Bronchial epithelial cell (primary cell): ENCODE measurements at places on chromosomes 16 and 17. TPM values are rescaled to one million over a fixed set of nuclear protein-coding genes. Genes with fewer than 3 reads are reported as not detected.

GRCh38 chr17:76357597-76358158 is 4.0 kb upstream of the PRPSAP1 start:
- no peak for DNase-seq

- DNase-seq, result no peak
Measured at GRCh38 chr16:48531011-48531962, 78.7 kb downstream of the N4BP1 start.

GRCh38 chr16:1874854-1875253 is 2.9 kb upstream of the MEIOB start:
- no peak for DNase-seq

GRCh38 chr17:7836596-7837407 is 2.8 kb downstream of the KDM6B start:
- peak; percentile 59 for DNase-seq

DNA sequence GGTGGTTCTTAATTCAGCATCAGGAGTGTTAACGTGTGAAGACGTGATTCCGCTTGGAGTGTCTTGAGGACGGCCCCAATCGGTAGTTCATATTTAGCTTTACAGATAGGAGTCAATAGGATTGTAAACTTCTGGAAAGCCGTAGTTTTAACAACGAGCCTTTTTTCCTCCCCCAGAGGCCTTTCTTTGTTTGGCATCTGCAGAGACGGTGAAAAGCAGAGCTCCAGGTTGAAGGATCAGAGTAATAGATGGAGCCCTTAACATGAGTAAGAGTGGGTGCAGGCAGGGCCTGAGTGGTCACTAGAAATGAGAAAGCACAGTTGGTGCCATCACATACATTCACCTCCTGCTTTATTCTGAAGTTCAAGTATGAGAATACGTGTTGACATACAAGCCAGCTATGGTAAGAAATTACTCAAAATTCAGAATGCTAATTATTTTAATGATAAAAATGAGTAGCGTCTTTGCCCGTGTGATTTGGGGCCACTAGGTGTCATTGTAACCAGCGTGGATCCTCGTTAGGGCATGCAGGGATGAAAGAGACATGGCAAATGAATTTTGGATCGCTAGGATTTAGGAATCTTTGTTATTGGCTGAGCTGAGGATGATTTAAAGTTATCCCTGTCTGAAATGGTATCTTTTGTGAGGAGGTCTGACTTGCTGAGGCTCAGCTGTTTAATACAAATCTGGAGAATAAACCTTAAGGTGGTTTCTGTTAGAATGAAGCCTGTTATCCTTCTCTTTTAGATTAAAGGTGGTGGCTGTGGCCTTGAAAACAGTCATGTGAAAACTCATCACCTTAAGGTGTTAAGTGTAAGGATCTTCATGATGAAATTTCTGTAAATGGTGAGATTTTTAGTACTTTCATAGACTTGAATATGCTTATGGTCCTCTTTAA is 18.6 kb downstream of the PRCD start:
- no peak for DNase-seq

DNA sequence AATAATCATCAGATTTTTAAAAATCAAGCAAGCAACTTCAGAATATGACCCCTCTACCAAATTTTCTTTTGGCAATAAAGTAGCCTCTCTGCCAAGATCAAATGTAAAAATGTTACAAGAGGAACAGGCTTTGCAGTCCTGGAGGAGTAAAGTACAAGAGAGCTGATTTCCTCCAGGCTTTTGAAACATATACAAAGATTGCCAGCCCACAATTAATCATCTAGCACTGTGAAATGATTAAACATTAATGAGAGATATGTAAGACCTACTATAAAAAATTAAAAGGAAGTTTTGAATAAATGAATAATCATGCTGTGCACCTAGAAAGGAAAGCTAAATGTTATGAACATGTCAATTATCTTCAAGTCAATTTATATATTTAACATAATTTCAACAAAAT is 26.3 kb downstream of the TXNDC11 start:
- DNase-seq, result no peak

TLCD2 gene
- 4.5 and 19.1 TPM in 2 replicates for total RNA-seq

GRCh38 chr16:67544329-67544841 is 15.8 kb downstream of the RIPOR1 start:
- peak; percentile 50 for DNase-seq

KRTAP4-4 gene
- not detected in 2 replicates for total RNA-seq

- peak; percentile 25 for DNase-seq
Measured at GRCh38 chr16:89067677-89068443, 25.8 kb upstream of the ACSF3 start.

GRCh38 chr17:60230358-60230757 is 80.6 kb downstream of the CA4 start:
- no peak for DNase-seq

- no peak for DNase-seq
Measured at GRCh38 chr17:17963066-17963465, 9.1 kb downstream of the TOM1L2 start.

ARL5C gene
- not detected in 2 replicates for total RNA-seq

GRCh38 chr17:49407981-49408501 is 6.6 kb downstream of the PHB1 start:
- peak; percentile 62 for DNase-seq

CENPV gene
- 5.1 and 17.4 TPM in 2 replicates for total RNA-seq

GRCh38 chr16:85152414-85153030 is 40.2 kb upstream of the CIBAR2 start:
- DNase-seq, result peak; percentile 63

DNA sequence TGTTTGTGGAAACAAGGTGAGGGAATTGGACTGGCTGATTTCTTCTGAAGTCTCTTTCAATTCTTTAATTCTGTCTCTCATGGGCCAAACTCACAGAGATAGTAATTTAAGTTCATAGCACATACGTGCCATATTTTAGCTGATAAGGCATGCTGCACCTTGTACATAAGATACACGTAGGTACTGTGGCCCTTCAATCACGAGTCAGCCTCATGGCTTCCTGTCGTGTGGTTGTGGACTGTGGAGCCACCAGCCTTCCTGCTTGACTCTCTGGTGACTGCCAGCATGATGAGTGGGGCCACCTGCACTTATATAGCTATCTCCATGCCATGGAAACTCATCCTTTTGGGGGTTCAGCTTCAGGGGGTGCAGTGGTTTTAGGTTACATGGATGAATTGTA is 25.1 kb downstream of the KSR1 start:
- DNase-seq, result no peak

GRCh38 chr16:12173121-12173520 is 196.6 kb downstream of the SNX29 start:
- no peak for DNase-seq

GRCh38 chr16:73202161-73202729 is 154.3 kb upstream of the ZFHX3 start:
- DNase-seq, result no peak

- DNase-seq, result no peak
Measured at GRCh38 chr17:75001915-75002843, 10.3 kb upstream of the MRPL58 start.

GRCh38 chr17:60959011-60959410 is 281.4 kb downstream of the BCAS3 start:
- DNase-seq, result no peak

MT1E gene
- 60.8 and 90.5 TPM in 2 replicates for total RNA-seq

KCNH6 gene
- not detected in 2 replicates for total RNA-seq

DNA sequence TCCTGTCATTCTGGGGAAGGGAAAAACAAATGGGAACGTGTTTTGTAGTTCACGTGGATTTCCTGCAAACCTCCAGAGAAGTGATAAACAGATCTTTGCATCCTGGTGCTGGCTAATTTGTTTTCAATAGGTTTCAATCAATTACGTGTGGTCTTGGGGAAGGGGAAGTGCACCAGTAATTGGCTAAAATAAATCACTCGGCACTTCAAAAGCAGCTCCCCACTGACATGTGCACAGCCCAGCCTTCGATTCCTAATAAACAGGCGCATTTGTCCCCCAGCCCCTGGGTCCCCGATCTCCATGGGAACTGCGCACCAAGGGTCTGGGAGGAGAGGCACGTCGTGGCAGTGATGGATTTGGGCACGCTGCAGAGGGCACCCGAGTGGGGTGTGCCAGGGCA is 112.9 kb upstream of the GSE1 start:
- DNase-seq, result no peak

ADAP2 gene
- 3.4 and 19.6 TPM in 2 replicates for total RNA-seq

DNA sequence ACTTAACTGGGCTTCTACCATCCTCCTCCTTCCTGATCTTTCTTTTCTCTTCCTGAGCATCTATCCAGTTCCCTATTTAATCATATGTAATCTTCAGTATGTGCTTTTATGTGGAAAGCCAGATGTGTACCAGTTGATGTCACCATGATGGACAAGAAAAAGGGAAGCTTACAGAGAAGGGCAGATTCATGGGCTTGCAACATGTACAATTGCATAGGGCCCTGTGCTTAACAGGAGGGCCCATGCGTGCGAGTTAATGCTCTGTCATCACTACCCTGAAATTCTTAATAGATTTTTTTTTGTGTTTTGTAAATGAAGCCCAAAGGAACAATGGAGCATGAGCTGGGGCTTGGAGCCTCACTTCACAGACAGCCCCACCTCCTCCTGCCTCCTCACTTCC is 124.3 kb downstream of the CDH13 start:
- DNase-seq, result no peak

- DNase-seq, result no peak
Measured at GRCh38 chr17:65387322-65387721, 174.1 kb downstream of the AXIN2 start.

PHF12 gene
- 5.4 and 7.1 TPM in 2 replicates for total RNA-seq

CBX2 gene
- 1.1 and 2.3 TPM in 2 replicates for total RNA-seq

DNA sequence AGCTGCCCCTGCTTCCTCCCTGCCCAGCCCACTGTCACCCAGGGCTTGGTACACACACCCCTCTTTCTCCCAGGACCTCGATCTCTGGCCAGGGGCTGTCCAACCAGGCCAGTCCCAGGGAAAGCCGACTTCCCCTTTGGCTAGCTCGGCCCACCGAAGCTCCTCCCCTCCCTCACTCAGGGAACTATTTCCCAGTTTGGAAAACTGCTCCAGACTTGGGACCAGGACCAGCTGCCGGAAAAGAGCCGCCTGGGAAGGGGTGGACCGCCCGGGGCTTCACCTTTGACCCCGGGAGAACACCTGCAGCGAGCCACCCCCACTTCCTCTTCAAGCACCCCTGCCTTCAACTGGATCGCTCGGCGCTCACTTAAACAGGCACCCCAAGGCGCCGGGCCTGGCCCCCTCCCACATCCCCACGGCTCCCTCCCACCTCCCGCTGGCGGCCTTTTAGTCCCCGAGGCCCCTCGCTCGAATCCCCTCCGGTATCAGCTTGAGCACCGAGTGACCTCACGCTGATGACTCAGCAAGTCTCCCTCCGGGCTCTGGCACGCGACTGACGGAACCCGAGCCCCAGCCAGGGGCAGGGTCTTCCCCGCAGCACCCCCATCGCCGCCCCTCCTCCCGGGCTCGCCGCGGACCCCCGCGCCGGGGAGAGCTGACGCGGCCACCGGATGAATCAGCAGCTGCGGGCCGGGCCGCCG is 934 bp downstream of the MAFG start:
- peak; percentile 40 for DNase-seq

LCAT gene
- 1.6 and 1.7 TPM in 2 replicates for total RNA-seq

DNA sequence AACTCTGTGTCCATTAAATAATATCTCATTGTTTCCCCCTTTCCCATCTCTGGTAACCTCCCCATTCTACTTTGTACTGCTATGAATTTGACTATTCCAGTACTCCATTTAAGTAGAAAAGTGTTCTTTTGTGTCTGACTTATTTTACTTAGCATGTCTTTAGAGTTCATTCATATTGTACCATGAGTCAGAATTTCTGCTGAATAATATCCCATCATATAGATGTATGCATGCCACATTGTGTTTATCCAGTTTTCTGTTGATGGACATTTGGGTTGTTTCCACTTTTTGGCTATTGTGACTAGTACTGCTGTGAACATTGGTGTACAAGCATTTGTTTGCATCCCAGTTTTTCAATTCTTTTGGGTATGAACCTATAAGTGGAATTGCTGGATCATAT is 6.0 kb downstream of the PPM1D start:
- no peak for DNase-seq

- DNase-seq, result peak; percentile 94
Measured at GRCh38 chr16:69613378-69614154, 47.8 kb downstream of the NFAT5 start.

- DNase-seq, result no peak
Measured at GRCh38 chr17:50537721-50538548, 5.4 kb downstream of the EPN3 start.

KRTAP4-5 gene
- total RNA-seq, result not detected in 2 replicates

GRCh38 chr17:82927661-82928601 is 88.1 kb upstream of the ZNF750 start:
- no peak for DNase-seq

DNA sequence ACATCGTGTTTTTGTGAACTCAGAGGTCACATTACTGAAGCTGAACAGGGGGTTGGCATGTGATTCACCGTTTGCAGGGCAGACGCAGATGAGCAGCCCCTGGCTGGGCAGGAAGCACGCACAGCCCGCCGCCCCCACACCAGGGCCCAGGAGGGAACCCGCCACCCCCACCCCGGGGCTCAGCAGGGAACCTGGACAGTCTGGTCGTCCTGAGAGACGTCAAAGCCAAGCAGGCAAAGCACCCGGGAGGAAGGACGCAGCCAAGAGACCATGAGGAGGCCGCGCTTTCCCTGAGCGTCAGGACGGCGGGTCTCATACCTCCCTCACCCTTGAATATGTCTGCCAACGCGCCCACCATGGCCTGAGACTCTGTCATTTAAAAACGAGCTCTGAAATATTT is 60.6 kb downstream of the LMF1 start:
- no peak for DNase-seq

DNA sequence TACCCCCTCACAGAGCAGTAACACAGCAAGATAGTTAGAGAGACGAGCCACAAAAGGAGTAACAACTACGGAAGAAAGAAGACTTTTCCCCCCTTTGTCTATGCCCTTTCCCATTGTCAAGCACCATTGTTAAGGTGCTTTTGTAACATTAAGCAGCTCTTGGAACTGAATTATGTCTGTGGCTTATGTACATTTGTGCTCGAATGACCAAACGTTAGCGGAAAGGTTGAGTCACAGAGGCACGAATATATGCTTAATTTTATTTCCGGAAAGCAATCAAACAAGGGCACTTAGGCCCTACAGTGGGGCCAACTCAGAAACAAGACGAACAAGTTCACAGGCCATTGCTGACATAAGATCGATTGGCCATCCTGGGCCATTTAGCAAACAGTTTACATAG is 109.5 kb downstream of the ANKFN1 start:
- peak; percentile 5 for DNase-seq

CACNG1 gene
- total RNA-seq, result not detected in 2 replicates

RUNDC3A gene
- total RNA-seq, result 0.26 and 3.1 TPM in 2 replicates

DNA sequence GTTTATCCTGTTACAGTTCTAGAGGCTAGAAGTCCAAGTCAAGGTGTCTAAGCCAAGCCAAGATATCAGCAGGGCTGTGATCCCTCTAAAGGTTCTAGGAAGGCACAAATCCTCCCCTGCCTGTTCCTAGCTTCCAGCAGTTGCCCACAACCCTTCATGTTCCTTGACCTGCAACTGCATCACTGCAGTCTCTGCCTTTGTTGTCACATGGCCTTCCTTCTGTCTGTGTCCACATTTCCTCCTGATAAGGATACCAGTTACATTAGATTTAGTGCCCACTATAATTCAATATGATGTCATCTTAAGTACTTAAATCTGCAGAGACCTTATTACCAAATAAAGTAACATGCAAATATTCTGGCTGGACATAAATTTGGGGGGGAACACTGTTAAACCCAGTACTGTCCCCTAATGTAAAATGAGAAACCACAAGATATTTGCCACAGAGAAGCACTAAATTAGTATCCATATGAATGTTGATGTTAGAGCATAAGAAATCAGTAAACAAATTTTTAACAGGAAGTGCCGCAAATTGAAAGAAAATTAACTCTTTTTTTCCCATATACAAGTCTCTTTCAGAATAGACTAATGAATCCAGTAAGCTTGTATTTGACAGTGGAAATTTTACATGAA is 4.7 kb downstream of the UQCRC2 start:
- DNase-seq, result no peak

C16orf92 gene
- not detected in 2 replicates for total RNA-seq

CD300A gene
- not detected in 2 replicates for total RNA-seq

CDH1 gene
- total RNA-seq, result 250 and 360 TPM in 2 replicates

GRCh38 chr16:57916735-57917438 is 54.0 kb downstream of the CNGB1 start:
- DNase-seq, result peak; percentile 94
